ENCODE measurements at places on chromosomes 1 and 21.

GRCh38 chr1:16242556-16243214 is 5.7 kb upstream of the CPLANE2 start:
- no peak for DNase-seq

DNA sequence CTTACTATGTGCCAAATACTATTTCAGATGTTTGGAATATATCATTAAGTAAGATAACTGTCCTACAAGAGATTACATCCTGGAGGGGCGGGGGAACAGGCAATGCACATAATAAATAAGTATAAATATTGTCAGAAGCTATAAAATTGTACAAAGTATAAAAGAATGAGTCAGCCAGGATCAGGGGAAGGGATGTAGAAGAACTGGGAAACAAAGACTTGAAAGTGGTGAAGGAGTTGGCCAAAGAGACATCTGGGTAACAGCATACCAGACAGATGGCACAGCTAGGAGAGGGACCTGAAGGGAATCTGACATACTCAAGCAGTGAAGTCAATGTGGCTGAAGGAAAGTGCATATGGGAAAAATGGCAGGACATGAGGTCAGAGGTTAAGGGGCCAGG is 53.9 kb downstream of the CYYR1 start:
- DNase-seq = no peak

- DNase-seq = no peak
These were observed 1.2 kb downstream of the AK5 start for GRCh38 chr1:77282866-77283539.

- DNase-seq = peak; percentile 1
These were observed 142.0 kb upstream of the ZNHIT6 start for GRCh38 chr1:85850238-85850637.

- no peak for DNase-seq
These were observed 108.3 kb upstream of the FGGY start for GRCh38 chr1:59188413-59189213.

GRCh38 chr1:15368888-15369287 is 40.8 kb upstream of the EFHD2 start:
- DNase-seq = no peak

- no peak for DNase-seq
These were observed 4.6 kb downstream of the HCRTR1 start for GRCh38 chr1:31621847-31622730.

All from hematopoietic multipotent progenitor cell treated with erythropoietin and hydrocortisone succinate and interleukin-3 and kit ligand, for 8 days (in vitro differentiated cells).